H1 (cell line): ENCODE measurements at places on chromosomes 5 and 9.

- DNase-seq, result no peak
These were observed 34.5 kb downstream of the C9orf57 start for GRCh38 chr9:72025906-72026305.

DNA sequence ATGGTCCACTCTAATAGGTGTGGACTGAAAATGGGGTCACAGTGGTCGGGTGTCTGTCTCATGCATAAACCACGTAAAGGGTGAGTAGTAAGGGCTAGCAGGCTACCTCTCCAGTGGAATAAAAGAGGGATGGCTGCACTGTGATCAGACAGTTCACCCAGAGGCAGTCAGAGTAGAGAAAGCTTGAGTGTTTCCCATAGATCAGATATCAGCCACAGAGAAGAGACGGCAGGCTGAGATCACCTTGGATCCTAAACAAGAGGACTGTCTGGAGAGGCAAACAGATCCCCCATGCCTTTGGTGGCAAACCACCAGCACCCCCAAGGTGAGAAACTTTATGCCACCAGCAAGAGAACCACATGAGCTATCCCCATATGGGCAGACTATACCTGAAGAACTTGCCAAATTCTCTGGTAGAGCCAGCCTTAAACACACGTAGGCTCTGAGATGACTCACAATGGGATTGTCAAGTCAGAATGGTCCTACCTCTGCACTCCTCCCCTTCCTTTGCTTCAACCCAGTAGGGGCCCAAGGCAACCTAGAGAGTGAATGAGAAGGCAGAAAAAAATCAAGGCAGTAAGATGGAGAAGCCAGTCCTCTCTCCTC is 205.2 kb upstream of the MAP3K1 start:
- DNase-seq, result no peak

GRCh38 chr5:173764332-173765028 is 123.7 kb upstream of the CPEB4 start:
- DNase-seq, result no peak

DNA sequence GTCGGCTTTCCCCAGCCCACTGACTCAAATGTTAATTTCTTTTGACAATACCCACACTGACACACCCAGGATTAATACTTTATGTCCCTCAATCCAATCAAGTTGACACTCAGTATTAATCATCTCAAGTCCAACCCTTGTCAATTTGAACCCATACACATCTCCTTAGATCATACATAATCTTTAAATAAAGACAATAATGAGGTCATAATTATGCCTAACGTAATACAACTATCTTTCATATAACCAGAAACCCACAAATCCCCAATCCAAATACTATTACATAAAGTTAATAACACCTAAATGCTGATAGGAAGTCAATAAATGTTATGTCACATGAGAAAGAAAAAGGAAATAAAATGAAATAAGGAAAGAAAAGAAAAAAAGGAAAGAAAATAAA is 934.2 kb downstream of the CDH9 start:
- no peak for DNase-seq

DNA sequence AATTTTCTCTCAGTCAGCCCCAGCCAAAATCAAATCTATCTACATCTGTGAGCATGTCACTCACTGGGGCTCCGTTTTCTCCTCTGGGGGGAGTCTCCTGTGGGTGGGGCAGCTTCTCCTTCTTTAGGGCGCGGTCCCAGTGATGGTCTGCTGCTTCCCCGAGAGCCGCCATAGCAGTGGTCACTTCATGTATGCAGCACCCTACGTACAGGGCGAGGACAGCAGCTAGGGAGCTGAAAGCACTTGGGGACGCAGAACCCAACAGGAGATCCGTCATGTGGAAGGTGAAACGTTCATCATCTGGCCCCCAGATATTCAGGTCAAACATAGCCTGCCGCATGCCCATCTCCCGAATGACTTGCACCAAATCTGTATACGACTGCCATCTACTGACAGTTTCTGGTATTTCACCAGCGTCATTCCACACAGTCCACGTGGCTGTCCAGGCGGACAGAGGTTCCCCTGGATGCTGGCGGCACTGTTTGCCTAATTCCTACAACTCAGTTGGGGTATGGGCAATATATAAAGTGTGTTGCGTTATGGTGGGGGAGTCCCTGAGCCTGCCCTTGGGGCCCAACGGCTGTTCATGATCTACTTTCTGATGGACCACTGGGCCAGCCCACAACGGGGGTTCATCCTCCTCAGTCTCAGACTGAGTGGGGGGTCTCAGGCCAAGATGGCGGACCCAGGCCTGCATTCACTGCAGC is 795.0 kb downstream of the EFNA5 start:
- DNase-seq, result peak; percentile 76

GRCh38 chr9:94650949-94651348 is 11.6 kb upstream of the FBP1 start:
- no peak for DNase-seq

DNA sequence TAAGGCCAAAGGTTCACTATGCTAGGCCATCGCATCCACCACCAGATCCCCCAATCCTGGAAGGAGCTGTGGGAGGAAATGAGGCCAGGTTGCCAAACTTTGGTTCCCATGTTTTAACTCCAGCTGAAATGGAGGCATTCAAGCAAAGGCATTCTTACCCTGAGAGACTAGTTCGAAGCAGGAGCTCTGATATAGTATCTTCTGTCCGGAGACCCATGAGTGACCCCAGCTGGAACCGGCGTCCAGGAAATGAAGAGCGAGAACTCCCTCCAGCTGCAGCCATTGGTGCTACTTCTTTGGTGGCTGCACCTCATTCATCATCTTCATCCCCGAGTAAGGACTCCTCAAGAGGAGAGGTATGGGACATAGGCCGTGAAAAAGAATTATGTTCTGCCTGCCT is 75.6 kb downstream of the GAPVD1 start:
- DNase-seq, result no peak

DNA sequence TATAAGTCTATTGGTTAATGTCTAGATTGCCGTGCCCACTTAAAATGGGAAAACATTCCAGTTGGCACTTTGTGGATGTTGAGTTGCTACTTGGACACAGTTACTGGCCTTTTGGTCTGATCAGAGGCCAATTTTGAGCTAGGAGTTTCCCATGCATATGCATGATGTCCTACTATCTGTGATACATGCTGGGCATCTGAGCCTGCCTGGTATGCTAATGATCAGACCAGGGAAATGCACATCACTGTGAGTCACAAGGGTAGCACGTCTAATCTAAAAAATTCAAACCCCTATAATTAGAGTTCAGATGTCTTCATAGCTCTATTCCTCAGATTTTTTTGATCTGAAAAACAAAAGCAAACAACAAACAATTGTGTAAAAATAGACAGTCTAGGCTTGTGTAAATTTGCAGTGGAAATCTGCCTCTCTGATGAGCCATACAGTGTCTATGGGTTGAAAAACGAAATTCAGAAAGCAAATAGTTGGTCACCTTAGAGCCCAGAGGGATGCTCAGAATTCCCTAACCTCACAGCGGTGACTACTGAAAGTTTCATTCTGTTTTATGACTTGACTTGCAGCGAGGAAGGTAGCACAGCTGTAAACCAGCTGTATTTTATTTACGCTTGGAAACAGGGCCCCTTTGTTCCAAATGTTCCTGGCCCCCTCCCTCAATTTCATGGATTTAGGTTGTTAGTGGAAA is 37.3 kb downstream of the PALM2AKAP2 start:
- DNase-seq, result peak; percentile 47

DNA sequence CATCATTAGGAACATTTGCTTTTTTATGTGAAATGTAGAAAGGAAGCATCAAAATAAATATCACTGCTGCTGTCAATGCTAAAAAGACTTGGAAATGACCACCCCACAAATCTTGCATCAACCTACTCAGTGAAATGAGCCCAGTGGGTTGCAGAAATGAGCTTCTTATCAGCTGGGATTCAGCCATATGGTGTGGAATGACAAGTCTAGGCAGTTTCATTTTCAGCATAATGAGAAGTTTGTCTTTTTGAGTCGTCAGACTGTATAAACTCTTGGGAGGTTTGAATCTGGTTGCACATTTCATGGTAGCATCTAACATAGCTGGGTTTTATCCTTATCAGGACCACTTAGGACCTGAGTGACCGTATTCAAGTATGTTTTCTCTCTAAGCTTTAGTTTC is 251.1 kb upstream of the PPP1R2B start:
- DNase-seq, result no peak

DNA sequence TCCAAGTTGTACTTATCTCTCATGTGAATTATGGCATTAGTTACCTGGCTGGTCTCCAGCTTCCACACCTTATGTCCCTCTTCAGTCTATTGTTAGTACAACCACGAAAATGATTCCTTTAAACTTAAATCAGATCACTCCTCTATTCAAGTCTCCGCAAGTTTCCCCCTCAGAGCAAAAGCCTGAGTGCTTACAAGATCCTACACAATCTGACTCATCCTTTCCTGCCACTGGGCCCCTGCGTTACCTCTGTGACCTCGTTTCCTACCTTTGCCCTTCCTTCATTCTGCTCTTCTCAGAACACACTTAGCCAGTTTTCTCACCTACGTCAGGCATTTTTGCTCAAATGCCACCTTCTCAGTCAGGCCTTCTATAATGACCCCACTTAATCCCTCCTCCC is 45.1 kb upstream of the GLIS3 start:
- DNase-seq, result no peak

- DNase-seq, result no peak
These were observed 70.9 kb downstream of the TEX10 start for GRCh38 chr9:100281676-100282387.

DNA sequence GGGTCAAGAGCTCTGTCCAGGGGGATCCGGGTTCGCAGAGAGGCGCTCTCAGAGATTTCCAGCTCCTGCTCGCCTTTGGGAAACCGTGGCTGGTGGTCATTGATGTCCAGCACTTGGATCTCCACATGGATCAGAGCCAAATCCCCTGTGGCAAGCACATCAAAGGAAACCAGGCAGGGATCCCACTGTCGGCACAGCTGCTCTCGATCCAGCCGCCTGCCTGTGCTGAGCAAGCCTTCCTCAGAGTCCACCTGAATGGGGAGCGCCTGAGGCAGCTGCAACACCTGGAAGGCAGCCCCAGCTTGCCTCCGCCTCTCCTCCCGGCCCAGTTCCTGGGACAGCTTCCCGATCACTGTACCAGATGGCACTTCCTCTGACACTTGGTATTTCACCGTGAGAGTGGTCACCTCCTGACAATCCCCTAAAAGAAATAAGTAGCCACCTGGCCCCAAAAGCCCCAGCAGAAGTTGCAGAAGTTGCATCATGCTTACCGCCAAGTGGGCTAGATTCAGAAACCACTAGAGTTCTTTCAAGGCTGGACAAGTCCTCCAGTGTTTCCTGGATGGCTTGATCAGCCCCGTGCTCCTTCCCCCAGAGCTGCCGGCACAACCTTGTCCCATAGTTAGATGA is 520 bp downstream of the PCDH12 start:
- no peak for DNase-seq

- DNase-seq, result no peak
These were observed 22.6 kb downstream of the TGFBR1 start for GRCh38 chr9:99127356-99128132.

DNA sequence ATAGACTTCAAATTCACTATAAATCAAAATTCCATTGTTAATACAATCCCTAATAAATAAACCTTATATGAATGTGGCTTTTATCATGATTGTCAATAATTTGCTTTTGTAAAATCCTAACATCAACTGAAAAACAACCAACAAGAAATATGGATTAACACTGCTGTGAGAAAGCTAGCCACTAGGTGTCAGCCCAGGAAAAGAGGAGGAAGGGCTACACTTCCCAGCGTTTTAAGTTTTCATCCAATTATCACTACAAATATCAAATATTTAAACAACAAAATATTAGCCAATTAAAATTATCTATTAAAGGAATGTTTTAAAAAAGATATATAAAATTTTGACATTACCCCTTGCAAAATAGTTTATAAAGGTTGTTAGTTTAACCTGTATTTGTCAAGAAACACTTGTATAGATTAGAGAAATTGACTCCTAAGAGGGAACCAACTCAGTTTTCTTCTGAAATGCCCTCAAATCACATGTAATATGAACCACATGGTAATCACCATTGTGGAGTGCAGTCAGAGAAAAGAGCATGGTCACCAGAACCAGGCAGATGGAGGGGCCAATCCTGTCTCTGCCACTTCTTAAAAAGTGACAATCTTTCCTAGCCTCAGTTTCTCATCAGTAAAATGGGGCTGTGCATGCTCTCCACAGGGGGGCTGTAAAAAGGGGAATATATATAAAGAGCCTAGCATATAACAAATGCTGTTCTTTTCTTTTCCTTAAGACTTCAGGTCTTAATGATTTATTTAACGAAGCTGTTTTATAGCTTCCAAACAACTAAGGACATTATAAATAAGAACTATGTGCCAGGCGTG is 188.2 kb downstream of the CRB2 start:
- no peak for DNase-seq

DNA sequence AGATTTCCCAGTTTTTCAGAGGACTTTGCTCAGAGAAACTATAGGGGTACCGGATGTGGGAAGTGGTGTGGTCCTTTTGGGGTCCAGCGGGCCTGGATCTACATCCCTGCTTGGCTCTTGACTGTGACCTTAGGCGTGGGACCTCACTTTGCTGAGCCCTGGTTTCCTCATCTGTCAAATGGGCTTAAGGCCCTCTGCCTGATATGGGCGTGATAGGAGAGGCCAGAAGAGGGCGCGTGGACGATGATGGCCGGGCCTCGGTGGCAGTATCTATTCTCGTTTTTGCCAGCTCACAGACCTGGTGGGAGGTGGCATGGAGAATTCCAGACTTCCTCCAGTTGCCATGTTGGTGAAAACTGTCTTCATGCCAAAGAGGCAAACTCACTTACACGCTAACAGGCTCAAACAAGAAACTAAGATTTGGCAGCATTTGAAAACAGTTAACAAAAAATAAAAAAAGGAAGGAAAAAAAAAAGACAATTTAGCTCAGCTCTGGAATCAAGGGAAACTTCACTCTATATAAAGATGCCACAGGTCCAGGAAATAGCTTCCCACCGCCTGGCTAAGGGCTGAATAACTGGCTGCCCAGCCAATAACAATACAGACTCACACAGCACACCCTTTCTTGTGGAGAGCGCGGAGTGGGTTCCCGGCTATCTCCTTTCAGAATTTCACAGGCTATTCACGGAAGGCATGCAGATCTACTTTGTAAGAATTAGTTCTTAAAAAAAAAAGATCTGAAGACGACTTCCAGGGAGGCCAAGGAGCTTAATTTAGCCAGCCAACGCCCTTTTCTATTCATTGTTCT is 1.7 kb downstream of the SH3PXD2B start:
- DNase-seq, result no peak

DNA sequence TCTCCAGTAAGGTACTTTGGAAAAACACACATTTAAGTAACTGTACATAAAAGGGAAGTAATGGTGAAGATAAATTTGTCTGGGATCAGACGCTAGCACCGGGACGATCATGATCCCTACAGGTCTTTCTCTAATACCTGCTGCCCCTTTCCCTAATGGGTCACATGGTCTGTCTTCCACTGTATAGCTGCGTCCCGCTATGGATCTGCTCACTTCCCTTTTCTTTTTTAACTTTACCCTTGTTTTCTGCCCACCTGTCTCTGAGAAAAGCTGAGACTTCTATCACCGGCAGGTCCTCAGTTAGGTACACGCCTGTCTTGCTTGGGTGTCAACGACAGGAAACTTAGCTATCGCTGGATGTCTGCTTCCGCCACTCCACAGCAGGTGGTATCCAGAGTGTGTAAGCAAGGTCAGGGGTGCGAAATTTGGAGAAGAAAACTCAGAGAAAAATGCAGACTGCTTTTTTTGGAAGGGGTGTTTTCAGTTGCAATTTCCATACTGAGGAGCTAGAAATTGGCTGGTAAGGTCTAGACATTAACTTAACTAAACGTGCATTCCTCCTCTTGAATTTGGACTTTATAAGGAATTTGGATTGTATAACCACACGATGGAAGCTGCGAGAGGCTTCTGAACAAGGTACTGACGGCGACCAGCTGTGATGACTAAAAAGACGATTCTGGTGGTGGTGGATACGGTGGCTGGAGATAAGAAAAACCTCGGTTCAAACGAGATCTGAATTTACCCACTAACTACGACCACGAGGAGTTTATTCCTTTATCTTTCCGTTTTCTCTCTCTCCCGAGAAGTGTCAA is 1.1 kb upstream of the ICE1 start:
- no peak for DNase-seq
